Activated T-cell treated with anti-CD3 and anti-CD28 coated beads, Interleukin-2, amount 50 U/mL, for 72 hours (primary cell): ENCODE measurements at places on chromosomes 16 and 17.

GRCh38 chr17:27631411-27631760 is 398 bp downstream of the LGALS9 start:
- H3K27me3 ChIP-seq: no peaks in the 10 kb centered on the region
- H3K36me3 ChIP-seq: peaks cover 4% of the 10 kb centered on the region
- H3K4me1 ChIP-seq: peaks cover 55% of the 10 kb centered on the region
- peak overlapping the region; percentile 56 for H3K27ac ChIP-seq
- peak overlapping the region; percentile 84 for H3K4me3 ChIP-seq

DNA sequence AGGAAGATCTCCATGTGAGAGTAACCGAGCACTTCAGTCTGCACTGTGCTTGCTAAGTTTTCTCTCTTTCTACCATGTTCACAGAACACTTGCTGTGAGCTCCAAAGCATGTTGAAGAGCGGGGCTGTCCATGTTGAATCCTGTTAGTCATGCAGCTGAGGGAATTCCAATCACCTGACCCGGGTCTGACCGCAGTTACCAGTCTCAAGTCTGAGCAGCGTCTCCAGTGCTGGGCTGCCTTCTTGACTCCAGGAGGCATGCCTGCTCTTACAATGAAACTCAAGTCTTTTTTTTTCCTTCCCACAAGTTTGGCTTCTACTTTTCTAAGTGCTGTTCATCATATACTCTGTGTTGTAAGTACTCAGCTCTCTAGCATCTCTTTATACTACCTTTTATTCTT is 44.3 kb downstream of the HOXB1 start:
- no peak overlapping the region for H3K4me3 ChIP-seq
- no peaks in the 10 kb centered on the region for H3K36me3 ChIP-seq
- DNase-seq: no peak
- peaks cover 55% of the 10 kb centered on the region for H3K4me1 ChIP-seq

DNA sequence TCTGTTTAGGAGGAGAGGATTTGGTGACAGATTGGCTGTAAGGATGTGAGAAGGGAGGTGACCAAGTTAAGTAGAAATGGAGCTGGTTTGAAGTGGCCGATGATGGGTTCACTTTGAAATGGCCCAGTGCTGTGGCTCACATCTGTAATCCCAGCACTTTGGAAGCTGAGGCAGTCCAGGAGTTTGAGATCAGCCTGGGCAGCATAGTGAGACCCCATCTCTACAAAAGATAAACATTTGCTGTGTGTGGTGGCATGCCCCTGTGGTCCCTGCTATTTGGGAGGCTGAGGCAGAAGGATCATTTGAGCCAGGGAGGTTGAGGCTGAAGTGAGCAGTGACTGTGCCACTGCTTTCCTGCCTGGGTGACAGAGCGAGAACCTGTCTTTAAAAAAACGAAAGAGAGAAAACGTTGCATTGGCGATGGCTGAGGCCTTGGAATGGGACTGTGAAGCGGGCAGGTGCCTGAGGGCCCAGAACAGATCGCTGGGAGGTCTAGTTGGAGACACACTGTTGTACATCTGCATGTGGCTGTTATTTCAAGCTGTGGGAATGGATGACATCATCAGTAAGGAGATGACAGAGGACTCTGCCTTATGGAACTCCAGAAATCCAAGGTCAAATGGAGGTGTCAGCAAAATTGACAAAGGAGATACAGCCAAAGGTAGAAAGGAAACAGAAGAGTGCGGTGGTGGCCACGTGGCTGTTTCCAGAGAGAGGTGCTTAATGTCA is 5.5 kb downstream of the COG1 start:
- DNase-seq: no peak
- peak overlapping the region; percentile 40 for H3K27ac ChIP-seq
- no peak overlapping the region for H3K4me3 ChIP-seq
- peaks cover 27% of the 10 kb centered on the region for H3K4me1 ChIP-seq

- H3K27ac ChIP-seq: no peak overlapping the region
- H3K4me3 ChIP-seq: no peak overlapping the region
- no peak for DNase-seq
- no peaks in the 10 kb centered on the region for H3K4me1 ChIP-seq
These were observed 22.8 kb downstream of the GINS2 start for GRCh38 chr16:85665929-85666328.

GRCh38 chr17:63696381-63696961 is 3.5 kb downstream of the LIMD2 start:
- peak overlapping the region; percentile 97 for H3K4me3 ChIP-seq
- peak; percentile 51 for DNase-seq
- H3K36me3 ChIP-seq: peaks cover 7% of the 10 kb centered on the region
- H3K27ac ChIP-seq: peak overlapping the region; percentile 87
- H3K27me3 ChIP-seq: no peaks in the 10 kb centered on the region

DNA sequence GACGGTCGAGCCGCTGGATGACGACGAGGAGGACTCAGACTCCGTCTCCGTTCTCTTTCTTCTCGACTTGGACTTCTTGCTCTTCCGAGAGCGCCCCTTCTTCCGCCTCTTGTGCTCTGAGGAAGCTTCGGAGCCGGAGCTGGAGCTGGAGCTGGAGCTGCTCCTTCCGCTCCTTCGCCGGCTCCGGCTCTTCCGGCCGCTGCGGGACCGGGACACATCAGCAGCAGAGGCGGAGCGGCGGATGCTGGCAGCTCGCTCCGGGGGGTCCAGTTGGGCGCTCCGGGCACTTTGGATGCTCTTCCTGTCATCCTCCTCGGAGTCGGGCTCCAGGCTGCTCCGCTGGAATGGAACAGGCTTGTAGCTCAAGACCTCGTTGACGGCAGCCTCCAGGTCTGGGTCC is 36.9 kb downstream of the PIPOX start:
- H3K27ac ChIP-seq: no peak overlapping the region
- H3K4me1 ChIP-seq: no peaks in the 10 kb centered on the region
- H3K4me3 ChIP-seq: no peak overlapping the region
- no peak for DNase-seq

GRCh38 chr16:77195411-77195810 is 3.8 kb upstream of the SYCE1L start:
- DNase-seq: no peak
- H3K4me3 ChIP-seq: no peak overlapping the region
- peaks cover 37% of the 10 kb centered on the region for H3K4me1 ChIP-seq

DNA sequence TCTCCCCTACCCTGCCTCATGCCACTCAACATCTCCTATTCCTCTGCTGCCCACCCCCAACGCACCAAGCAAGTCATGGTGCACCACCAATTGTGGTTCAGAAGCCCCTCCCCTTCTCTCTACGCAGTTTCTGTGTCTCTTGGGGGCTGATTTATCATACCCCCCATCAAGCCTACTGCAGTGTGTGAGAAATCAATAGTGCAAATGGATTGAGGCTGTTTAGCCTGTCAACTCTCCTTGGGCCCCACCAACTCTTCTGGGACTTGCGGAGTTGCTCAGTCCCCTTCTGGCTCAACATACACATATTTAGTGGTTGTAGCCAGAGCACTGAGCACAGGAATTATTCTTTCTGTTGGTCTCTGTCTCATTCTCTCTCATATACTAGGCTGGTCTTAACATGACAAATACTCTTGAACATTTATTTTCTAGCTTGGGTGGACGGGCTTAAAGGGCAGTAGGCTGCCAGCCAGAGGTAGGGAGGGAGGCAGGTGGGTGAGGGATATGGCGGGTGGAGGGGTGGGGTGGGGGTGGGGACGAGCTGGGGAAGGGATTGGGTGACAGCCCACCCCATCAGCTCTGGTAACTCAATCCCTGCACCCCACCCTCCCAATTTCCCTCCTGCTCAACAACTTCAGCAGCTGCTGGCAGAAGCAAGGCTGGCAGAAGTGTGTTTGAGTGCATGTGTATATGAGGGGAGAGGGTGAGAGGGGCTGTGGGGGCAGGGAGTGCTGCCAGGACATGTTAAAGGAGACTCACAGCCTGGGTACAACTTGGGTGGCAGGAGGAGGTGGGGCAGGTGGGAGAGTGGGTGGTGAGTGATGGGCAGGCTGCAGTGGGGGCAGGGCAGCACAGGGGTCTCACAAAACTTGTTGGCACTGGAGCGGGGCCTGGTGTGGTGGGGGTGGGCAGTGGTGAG is 4.9 kb downstream of the RARA start:
- H3K27ac ChIP-seq: peak overlapping the region; percentile 66
- H3K4me1 ChIP-seq: peaks cover 54% of the 10 kb centered on the region
- no peaks in the 10 kb centered on the region for H3K27me3 ChIP-seq
- no peaks in the 10 kb centered on the region for H3K36me3 ChIP-seq

GRCh38 chr17:54992797-54993639 is 24.5 kb downstream of the STXBP4 start:
- H3K4me1 ChIP-seq: no peaks in the 10 kb centered on the region
- no peak overlapping the region for H3K4me3 ChIP-seq
- DNase-seq: no peak
- no peak overlapping the region for H3K27ac ChIP-seq
- no peaks in the 10 kb centered on the region for H3K27me3 ChIP-seq
- H3K36me3 ChIP-seq: no peaks in the 10 kb centered on the region

DNA sequence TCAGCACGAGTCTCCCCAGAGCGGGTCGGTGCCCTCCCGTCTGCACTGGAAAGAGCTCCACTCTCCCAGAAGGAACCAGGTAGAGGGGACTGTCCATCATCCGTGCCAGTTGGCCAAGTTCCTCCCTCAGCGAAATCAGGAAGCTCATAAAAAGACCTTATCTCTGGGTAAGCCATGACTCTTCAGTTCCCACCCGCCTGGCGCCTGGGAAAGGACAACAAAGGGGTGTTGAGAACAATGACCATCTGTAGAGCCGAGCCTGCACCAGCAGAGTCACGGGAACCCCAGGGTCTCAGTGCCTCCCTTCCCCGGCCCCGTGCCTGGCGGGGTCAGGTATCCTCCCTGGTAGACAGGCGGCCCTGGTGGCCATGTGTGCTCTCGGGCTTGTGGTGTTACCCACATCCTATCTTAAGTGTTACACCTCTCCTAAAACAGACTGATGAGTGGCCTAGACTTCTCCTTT is 190.7 kb downstream of the AXIN2 start:
- H3K27me3 ChIP-seq: peaks cover 21% of the 10 kb centered on the region
- H3K4me1 ChIP-seq: peaks cover 29% of the 10 kb centered on the region
- H3K4me3 ChIP-seq: no peak overlapping the region
- H3K36me3 ChIP-seq: peaks cover 6% of the 10 kb centered on the region
- H3K27ac ChIP-seq: no peak overlapping the region

DNA sequence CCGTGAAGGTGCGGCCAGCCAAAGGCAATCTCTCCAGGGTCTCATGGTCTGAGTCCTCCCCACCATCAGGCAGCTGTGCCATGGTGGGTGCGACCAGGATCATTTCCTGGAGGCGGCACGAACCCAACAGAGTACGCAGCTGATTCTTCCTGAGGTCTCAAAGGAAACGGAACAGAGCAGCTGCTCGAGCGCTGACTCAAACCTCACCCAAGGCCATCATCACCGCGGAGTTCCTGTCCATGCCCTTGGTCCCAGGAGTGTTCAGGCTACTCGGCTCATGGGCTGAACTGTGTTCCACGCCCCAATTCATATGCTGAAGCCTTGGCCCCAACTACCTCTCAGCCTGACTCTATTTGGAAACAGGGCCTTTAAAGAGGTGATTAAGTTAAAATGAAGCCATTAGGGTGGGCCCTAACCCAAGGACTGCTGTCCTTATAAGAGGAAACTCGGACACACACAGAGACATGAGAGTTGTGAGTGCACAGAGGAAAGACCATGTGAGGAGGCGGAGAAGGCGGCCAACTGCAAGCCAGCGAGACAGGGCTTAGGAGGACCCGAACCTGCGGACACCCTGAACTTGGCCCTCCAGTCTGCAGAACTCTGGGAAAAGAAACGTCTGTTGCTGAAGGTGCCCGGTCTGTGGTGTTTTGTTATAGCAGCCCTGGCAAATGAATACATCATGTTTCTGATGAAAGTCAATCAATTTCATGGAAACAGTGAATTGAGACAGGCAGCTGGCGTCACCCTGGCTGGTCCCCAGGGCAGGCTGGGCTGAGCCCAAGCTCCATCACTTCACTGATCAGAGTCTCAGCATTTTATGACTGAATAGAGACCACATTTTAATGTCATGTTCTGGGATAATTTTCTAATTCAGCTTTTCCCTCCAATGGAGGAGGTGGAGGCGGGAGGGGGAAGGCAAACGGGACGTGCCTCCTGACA is 13.7 kb downstream of the MXRA7 start:
- H3K27ac ChIP-seq: no peak overlapping the region
- no peaks in the 10 kb centered on the region for H3K27me3 ChIP-seq
- H3K4me3 ChIP-seq: no peak overlapping the region
- no peaks in the 10 kb centered on the region for H3K36me3 ChIP-seq
- no peak for DNase-seq

DNA sequence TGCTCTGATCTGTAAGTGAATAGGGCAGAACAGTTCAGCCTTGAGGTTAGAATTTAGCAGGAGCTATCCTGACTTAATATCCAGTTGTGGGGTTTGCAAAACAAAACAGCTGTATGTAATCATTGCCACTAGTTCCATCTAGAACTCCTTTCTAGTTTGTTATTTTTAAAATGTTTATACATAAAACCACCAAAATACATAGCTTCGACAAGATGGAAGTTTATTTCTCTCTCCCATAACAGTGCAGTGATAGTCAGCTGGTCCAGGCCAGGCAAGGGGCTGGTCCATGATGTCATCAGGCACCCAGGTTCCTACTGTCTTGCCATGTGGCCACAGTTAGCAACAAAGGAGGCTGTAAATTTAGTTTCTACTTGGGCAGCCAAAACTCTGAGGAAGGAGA is 10.5 kb upstream of the PLK1 start:
- H3K27me3 ChIP-seq: no peaks in the 10 kb centered on the region
- DNase-seq: no peak
- H3K4me3 ChIP-seq: no peak overlapping the region
- H3K27ac ChIP-seq: no peak overlapping the region

- H3K36me3 ChIP-seq: no peaks in the 10 kb centered on the region
- no peak overlapping the region for H3K27ac ChIP-seq
- H3K4me1 ChIP-seq: peaks cover 40% of the 10 kb centered on the region
- DNase-seq: no peak
- H3K27me3 ChIP-seq: no peaks in the 10 kb centered on the region
These were observed 24.7 kb downstream of the SOCS3 start for GRCh38 chr17:78335209-78335608.

- H3K4me1 ChIP-seq: peaks cover 52% of the 10 kb centered on the region
- no peaks in the 10 kb centered on the region for H3K27me3 ChIP-seq
- H3K36me3 ChIP-seq: peaks cover 28% of the 10 kb centered on the region
- DNase-seq: peak; percentile 6
- H3K4me3 ChIP-seq: no peak overlapping the region
These were observed 88.3 kb downstream of the PRKCB start for GRCh38 chr16:23924128-23924527.

- no peak for DNase-seq
- H3K36me3 ChIP-seq: no peaks in the 10 kb centered on the region
- no peaks in the 10 kb centered on the region for H3K4me1 ChIP-seq
- no peak overlapping the region for H3K27ac ChIP-seq
- H3K27me3 ChIP-seq: peaks cover 33% of the 10 kb centered on the region
- H3K4me3 ChIP-seq: no peak overlapping the region
These were observed 38.2 kb downstream of the MAF start for GRCh38 chr16:79562166-79562823.

- H3K27me3 ChIP-seq: peaks cover 42% of the 10 kb centered on the region
- no peak overlapping the region for H3K4me3 ChIP-seq
- peaks cover 8% of the 10 kb centered on the region for H3K4me1 ChIP-seq
- no peak overlapping the region for H3K27ac ChIP-seq
- DNase-seq: no peak
These were observed 84.3 kb downstream of the ARHGAP23 start for GRCh38 chr17:38512473-38513058.

DNA sequence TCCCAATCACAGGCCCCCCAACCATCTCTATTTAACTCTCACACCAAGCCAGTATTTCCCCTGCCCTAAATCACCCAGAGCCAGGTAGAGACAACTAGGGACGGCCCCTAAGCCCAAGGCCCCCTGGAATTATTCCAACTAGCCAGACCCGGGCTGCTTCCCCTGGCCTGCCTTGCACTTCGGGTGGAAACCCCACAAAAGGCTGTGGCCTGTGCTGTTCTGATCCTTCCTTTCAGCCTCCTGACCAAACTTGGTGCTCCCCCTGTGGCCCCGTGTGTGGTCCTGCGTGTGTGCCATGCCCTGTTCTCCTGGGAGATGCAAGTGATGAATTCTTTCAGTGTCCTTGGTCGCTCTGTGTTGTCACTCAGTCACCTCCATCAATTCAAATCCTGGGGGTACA is 14.9 kb downstream of the CCL17 start:
- peak overlapping the region; percentile 82 for H3K27ac ChIP-seq
- peaks cover 16% of the 10 kb centered on the region for H3K4me1 ChIP-seq
- H3K27me3 ChIP-seq: no peaks in the 10 kb centered on the region
- no peak overlapping the region for H3K4me3 ChIP-seq
